ENCODE measurements at places on chromosomes 6 and 20.

GRCh38 chr6:18088419-18089296 is 33.8 kb downstream of the NHLRC1 start:
- no peak for DNase-seq

- no peak for DNase-seq
Measured at GRCh38 chr6:7721649-7722048, 4.2 kb upstream of the BMP6 start.

DNA sequence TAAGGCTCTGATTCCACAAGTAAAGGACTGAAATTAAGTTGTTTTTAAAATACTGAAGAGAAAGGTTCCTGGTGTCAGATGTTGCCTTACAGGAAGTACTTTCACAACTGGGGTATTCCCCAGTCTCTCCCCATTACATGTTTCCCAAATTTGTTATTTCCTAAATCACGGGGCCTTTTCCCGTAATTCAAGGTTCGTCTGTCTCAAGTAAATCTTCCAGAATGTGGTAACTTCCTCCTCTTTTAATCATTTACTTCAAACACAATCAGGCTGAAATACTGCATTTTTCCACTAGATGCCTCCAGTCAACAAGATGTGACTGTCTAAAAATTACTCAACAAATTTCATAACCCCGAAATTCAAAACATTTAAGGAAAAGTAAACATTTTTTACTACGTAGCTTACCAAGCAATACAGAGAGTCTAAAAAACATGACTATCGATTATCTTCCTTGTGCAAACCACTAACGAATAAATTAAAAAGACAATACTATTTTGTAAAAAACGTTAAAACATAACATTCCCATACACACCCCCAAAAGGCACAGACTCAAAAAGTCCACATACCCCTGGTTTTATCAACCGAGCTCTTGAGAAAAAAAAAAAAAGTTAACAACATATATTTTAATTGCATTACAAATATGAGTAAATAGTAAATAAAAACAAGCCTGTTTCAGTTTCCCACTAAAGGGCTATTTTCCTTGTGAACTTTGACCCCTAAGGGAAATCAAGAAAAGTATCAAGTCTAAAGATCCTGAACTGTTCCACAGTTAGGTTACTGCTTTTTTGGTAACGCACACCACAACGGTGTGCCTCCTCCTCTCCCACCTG is 1.7 kb downstream of the SOD2 start:
- DNase-seq: peak; percentile 72

DNA sequence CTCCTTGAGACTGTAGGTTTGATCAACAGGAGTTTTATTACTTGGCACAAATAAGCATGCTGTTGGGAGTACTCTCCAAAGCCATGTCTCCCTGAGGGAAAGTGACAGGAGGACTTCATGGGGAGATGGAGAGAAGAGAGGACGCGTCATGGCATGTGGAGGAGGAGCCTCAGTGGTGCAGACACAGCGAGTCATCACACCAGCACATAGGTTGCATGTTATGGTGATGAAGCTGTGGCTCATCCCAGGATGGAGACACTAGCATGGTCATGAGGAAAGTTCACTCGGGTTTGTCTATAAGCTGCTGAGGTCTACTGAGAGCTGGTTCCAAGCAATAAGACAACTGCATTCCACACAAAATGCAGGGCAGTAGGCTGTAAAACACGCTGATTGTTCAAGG is 13.2 kb upstream of the SSTR4 start:
- DNase-seq: no peak

GRCh38 chr6:169787797-169788196 is 36.4 kb downstream of the ERMARD start:
- no peak for DNase-seq

GRCh38 chr6:129177801-129178200 is 294.9 kb downstream of the LAMA2 start:
- DNase-seq: no peak

DNA sequence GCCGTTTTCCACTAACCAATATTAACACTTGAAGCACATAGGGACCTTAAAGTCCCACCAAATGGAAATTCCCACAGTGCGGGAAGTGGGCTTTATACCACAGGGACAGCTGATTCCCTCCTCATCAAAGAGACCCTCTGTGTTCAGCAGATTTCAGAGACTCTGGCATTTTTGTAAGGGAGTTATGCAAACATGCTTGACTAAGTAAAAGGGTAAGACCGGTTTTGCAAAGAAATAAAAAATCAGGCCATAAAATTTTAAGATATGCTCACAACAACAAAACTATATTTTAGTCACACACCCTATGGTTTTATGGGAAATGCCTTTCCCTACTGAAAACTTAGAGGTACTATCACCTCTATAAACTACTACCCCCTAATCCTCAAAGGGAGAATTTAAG is 45.4 kb upstream of the SPTLC3 start:
- DNase-seq: peak; percentile 17

DNA sequence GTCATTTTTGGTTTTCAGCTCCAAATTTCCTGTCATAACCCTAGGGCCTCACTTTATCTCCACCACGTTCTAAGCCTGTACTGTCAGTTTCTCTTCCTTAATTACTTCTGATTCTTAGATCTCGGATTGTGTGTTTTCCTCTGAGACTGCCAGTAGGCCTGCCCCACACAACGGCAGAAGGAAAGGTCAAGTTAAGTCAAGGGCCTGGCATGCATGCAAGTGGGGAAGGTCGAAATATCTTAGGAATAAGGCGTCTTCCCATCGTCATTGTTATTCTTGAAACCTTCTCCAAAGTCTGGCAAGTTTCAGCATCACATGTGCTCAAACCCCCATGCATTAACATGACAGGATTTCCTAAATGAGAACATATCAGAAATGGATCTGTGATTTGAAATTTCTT is 203.5 kb upstream of the TSHZ2 start:
- DNase-seq: no peak

GRCh38 chr20:13639150-13639497 is 392 bp upstream of the TASP1 start:
- DNase-seq: peak; percentile 77

GRCh38 chr20:23298926-23299672 is 51.5 kb upstream of the NXT1 start:
- no peak for DNase-seq

GRCh38 chr20:57163041-57163440 is 103.4 kb downstream of the BMP7 start:
- no peak for DNase-seq

GRCh38 chr6:162681447-162681846 is 46.1 kb downstream of the PRKN start:
- DNase-seq: no peak

DNA sequence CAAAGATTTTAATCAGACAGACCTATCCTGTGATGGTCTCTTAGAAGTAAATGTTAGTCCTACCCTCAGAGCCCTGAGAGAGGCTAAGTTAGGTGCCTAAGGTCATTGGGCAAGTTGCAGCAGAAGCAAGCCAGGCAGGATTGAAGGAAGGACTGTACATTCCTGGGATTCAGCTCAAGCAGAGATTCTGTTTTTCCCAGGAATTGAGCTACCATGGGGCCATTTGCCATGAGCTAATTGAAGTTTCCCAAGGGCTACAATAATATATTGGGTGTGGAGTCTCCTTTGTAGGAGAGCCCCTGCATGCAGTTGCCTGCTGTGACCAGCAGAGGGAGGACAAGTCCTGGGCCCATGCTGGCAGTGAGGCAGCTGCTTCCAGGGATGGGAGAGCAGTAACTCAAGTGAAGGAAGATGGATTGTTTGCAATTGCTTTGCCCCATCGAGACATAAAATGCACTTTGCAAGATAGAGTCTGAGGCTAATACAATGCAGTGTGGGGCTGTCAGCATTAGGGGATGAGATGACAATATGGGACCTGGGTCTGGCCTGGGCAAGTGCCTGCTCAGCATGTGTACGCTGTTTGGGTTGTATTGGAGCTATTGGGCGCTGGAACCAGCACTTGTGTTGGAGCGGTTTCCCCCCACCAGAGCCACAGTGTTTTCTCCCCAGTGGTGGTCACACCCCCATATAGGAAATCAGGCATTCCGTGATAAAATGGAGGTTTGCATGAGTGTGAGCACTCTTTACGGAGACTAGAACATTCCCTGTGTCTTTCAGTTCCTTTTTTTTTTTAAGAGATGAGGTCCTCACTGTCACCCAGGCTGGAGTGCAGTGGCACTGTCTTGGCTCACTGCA is 27.9 kb downstream of the DNMT3B start:
- DNase-seq: peak; percentile 55

GRCh38 chr6:41120058-41120457 is 34.1 kb downstream of the TREML1 start:
- no peak for DNase-seq

GRCh38 chr6:23929201-23929600 is 196.8 kb upstream of the NRSN1 start:
- DNase-seq: no peak

GRCh38 chr6:33692078-33692759 is 19.3 kb downstream of the UQCC2 start:
- DNase-seq: no peak

GRCh38 chr6:41073968-41074691 is 1.4 kb downstream of the NFYA start:
- no peak for DNase-seq

DNA sequence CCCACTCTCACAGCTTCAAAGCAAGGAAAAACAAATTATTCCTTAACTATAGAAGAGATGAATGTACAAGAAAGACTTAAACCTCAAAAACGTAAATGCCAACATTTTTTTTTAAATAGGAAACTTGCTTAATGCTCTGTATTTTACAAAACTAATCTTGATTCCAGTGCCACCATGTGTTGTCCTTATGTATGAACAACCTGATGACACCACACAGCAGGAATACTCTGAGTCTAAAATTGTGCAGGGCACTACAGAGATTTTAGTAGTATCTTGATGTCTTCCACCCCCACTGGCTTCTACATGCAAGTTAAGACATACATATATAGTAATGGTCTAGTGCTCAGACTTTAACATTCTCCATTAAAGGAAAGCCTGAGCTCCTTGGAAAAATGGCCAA is 46.2 kb downstream of the SRPK1 start:
- no peak for DNase-seq
